Endodermal cell (in vitro differentiated cells): ENCODE measurements at places on chromosomes 5 and 9. TPM values are rescaled to one million over a fixed set of nuclear protein-coding genes. Genes with fewer than 3 reads are reported as not detected.

The HTR4 gene
- not detected in 3 replicates for total RNA-seq

DNA sequence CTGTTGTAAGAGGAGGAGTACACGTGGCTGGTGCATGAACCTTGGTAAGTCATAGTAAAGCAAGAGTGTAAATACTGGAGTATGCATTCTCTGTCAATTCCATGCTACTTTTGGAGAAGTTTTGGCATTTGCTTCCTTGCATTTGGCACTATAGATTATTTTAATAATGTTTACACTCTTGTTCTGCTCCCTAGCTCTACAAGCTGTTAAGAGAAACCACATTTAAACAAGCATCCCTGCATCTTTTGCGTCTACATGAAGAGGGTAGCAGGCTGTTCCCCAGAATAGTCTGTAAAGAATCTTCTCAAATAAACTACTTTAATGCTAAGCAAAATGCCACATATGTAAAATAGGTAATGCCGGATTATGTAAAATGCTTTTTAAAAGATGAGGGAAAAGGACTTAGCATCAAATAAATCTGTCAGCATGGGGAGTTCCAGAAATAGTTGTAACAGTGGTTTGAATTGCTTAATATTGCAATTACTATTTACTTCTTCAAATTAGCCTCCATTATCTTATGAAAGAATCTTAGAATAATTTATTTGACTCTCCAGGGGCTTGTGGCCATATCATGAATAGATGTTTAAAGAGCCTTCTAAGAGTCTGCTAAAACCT, 2127.3 kb upstream of the WWC1 start:
- no peaks in the 10 kb centered on the region for H3K36me3 ChIP-seq
- H3K4me3 ChIP-seq, result no peak overlapping the region
- no peaks in the 10 kb centered on the region for H3K27me3 ChIP-seq
- no peaks in the 10 kb centered on the region for H3K4me1 ChIP-seq
- no peak overlapping the region for H3K27ac ChIP-seq
- no peak for DNase-seq

- H3K27ac ChIP-seq, result no peak overlapping the region
- H3K36me3 ChIP-seq, result no peaks in the 10 kb centered on the region
- no peaks in the 10 kb centered on the region for H3K27me3 ChIP-seq
- DNase-seq, result no peak
- no peak overlapping the region for H3K4me3 ChIP-seq
- no peaks in the 10 kb centered on the region for H3K4me1 ChIP-seq
Observed at GRCh38 chr9:25557645-25558300, 120.5 kb downstream of the TUSC1 start.

GRCh38 chr5:136108180-136108611, 24.4 kb upstream of the SMAD5 start:
- H3K36me3 ChIP-seq, result no peaks in the 10 kb centered on the region
- H3K27ac ChIP-seq, result no peak overlapping the region
- no peak overlapping the region for H3K4me3 ChIP-seq
- no peak for DNase-seq
- peaks cover 32% of the 10 kb centered on the region for H3K4me1 ChIP-seq
- H3K27me3 ChIP-seq, result peaks cover 6% of the 10 kb centered on the region

DNA sequence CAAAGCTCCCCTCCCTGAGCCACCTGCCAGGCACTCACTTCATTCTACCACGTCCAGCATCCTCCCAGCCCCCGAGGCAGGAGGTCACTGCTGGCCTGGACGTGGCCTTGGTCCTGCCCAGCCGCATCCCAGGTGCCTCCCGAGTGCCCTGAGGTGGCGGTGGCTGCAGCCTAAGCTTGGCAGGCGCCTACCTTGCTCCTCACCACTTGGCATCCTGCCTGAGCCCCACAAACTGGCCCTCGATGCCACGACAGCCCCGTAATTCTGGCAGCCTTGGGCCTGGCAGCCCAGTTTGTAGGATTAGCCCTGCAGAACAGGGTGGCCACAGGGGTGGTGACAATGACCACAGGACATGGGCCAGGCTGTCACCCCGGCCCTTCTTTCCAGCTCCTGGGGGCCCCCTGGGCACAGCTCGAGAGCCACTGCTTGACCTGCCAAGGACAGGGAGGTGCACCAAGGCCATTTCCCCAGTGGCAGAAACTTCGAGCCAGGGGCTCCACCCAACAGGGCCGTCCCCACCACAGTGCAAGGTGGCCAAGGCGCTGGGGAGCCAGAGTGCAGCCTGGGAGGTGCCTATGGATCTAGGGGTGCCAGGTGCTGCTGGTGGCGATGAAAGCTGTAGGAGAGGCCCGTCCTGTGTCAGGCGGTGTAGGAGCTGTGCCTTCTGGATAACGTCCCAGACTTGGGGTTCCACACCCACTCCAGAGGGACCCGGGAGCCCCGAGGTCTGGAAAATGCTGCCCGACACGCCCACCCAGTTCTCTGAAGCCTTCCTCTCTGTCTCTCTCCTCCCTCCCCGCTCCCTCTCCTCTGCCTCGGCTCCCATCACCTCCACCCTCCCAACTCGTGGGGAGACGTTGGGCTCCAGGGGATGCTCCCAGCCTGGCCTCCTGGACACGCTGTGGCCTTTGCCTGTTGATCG, 18.4 kb downstream of the NKD2 start:
- peak overlapping the region; percentile 22 for H3K27ac ChIP-seq
- H3K27me3 ChIP-seq, result no peaks in the 10 kb centered on the region
- no peak overlapping the region for H3K4me3 ChIP-seq
- no peaks in the 10 kb centered on the region for H3K4me1 ChIP-seq
